Sciatic nerve (tissue), 2 donors: ENCODE measurements at places on chromosomes 6 and 20. TPM values are rescaled to one million over a fixed set of nuclear protein-coding genes. Genes with fewer than 3 reads are reported as not detected.

GRCh38 chr6:135030532-135031178 lies 24.0 kb downstream of the HBS1L start:
- DNase-seq = no peak

Gene ZSWIM1
- total RNA-seq = 8.1 TPM

DNA sequence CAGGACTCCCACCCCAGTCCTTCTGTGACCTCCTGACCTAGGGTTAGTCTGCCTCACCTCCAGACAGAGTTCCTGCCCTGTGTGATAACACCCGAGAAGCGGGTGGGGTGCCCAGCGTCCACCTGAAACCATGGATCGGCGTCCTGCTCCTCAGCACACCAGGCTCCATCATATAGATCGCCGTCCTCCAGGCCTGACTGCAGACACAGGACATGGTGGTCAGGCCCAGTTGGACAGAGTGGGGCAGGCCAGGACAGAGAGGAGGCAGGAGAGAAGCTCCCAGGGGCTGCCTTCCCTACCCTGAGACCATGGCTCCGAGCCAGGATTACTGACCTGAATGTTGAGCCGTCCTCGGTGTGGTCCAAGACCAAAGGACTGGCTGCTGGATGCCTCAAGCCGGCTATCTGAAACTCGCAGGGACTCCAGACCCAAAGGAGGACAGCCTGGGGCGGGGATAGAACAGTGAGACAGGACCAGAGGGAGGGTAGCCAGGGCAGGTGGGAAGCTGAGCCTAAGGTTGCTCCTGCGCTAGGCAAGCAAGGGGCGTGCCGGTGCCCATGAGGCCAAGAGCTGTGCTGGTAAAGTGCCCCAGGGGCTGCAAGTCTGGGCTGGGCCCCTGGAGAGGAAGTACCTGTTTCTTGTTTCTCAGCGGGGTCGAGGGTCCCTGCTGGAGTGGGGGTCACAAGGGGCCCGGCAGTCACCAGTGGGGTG lies 2.2 kb downstream of the CPXM1 start:
- no peak for DNase-seq

DNA sequence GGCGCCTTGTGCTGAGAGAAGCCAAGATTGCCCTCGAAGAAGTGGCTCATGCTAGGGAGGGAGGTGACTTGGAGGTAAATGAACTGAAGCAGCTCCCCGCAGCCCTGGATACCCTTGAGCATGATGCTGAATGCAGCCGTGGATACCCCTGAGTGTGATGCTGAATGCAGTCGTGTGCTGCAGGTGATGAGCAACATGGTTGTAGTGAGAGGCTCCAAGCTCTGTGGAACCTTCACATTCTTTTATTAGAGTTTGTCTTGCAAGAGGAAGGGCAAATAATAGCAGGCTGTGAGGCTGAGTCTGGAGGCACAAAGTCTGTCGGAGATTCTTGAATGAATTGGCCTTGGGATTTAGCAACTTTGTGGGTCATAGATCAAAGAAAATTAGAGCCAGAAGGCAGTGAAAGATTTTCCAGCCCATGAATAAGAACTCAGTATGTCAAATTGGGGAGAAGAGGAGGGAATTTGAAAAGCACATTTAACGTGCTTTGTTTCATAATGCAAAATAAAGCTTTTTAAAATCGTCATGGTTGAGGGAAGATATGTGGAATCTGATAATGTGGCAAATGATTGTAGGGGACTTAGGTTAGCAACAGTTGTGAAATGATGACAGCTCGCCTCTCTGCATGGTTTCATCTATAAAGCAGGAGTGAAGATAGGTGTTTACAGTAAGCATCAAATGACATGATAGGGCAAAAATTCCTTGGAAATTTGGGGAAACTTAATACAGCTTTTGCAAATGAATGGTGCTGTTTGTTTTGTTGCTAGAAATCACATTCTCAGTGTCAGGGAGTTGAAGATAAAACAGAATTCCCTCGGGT lies 120.1 kb upstream of the TIAM2 start:
- DNase-seq = no peak

GRCh38 chr20:23513164-23513563 lies 22.2 kb downstream of the CST8 start:
- no peak for DNase-seq

DNA sequence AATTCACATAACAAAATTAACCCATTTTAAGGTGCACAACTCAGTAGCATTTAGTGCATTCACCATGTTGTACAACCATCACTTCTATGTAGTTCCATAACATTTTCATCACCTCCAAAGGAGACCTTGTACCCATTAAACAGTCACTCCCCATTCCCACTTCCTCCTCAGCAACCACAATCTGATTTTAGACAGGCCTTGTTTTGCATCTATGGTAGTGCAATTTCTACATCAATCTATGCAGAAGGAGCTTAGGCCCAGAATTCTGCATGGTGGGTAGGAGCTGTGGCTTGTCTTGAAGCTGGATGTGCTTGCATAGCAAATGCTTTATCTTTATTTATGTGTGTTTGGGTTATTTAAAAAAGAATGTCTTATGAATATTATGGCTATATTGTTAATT lies 13.5 kb upstream of the HLA-DQA1 start:
- no peak for DNase-seq

GRCh38 chr20:62686869-62687830 lies 21.5 kb upstream of the NTSR1 start:
- DNase-seq = no peak

GRCh38 chr6:90573624-90574023 lies 13.2 kb downstream of the MAP3K7 start:
- no peak for DNase-seq

- no peak for DNase-seq
Observed at GRCh38 chr6:69957985-69958559, 91.7 kb downstream of the COL19A1 start.

- no peak for DNase-seq
Observed at GRCh38 chr6:28947831-28948270, 24.1 kb upstream of the TRIM27 start.

DNA sequence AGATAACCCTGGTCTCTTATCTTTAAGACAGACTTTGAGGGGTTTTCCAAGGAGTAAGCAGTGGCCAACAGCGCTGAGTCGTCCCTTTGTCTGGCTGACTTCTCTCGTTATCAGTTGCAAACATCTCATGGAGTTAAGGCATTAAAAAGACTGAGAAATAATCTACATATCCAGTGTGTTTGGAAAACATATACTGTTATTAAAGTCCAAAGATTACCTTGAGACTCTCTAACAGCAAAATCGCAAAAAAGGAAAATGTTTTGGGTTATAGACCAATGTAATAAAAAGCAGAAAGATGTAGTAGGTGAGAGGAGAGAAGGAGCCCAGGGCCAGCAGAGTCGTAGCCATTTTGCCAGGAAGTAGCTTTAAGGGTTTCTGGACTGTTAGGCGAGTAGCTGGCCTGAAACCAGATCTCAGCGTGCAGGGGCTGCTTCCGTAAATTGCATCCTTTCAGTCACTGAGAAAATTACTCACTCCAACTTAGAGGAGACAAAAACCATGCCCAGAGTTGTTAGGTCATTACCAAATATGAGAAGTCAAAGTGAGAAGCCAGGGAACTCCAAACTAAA lies 24.6 kb downstream of the MYLK4 start:
- no peak for DNase-seq

DNA sequence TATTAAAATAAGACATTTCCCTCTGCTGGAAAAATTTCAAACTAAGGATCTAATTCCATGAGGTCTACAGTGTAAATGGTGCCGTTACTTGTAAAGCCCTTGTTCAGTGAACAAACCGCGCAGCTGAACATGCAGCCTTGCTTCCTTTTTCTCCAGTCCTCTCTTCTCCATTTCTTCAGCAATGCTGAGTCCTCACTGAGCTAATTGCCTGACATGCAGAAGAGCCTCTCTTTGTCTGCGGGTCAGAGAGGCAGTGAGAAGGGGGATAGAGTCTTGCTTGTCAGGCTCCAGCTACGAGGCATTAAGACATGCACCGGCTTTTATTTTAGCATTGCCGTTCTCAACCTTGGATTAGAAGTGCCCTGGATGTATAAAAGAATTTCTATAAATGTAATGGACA lies 25.7 kb downstream of the ZDHHC14 start:
- no peak for DNase-seq

Gene TNF
- 0.40 TPM for total RNA-seq

- no peak for DNase-seq
Observed at GRCh38 chr20:10260316-10260715, 41.7 kb downstream of the SNAP25 start.

Gene GCLC
- total RNA-seq = 34.9 TPM

Gene TRPC4AP
- 50.4 TPM for total RNA-seq

DNA sequence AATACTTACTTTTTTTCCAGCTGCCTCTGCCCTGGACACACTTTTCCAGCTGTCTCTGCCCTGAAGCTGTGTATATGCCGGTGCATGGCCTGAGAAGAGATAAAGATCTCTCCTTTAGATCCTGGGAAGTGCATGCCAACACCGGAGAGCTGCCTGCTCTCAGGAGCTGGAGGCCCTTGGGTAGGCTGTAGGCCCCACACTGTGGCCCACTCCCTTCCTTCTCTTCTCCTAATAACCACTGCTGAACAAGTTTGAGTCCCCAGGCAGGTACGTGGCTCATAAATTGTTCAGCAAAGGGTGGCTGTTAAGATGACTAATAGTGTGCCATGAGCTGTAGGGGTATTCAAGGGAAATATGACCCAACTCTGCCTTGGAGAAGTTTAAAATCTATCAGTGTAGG lies 102.5 kb downstream of the CD24 start:
- no peak for DNase-seq

Gene MCHR2
- not detected for total RNA-seq

GRCh38 chr6:115067690-115068447 lies 725.0 kb upstream of the HS3ST5 start:
- no peak for DNase-seq

Gene TRAPPC3L
- total RNA-seq = 0.22 TPM

DNA sequence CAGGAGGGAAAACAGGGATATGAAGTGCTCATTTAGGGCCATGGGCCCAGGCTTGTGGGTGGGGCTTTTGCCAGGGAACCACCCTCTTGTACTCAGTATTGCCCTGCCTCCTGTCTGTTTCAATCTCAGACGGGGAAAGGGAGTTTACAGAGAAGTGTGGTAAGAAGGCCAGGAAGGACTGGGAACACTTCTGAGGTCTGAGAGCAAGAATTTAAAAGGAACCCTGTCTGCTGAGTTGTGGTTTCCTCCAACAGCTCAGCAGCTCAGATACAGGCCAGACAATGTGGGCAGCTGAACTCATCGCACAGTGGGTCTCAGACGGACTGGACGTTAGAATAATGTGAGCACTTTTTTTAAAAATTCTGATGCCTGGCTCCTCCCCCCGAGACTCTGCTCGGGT lies 354.1 kb upstream of the ARID1B start:
- DNase-seq = no peak

DNA sequence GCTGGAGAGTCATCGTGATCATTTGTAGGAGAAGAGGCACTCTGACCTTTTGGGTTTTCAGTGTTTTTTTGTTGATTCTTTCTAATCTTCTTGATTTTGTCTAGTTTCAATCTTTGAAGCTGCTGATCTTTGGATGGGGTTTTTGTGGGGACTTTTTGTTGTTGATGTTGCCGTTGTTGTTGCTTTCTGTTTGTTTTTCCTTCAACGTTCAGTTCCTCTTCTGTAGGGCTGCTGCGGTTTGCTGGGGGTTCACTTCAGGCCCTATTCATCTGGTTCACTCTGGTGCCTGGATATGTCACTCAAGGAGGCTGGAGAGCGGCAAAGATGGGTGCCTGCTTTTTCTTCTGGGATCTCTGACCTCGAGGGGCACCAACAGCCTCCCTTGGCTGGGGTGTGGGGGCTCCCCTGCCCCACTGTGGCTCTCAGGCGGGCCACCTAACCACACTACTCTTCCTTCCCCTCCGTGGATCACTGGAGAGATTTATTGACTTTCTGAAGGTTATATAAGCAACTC lies 21.5 kb upstream of the TMEM244 start:
- no peak for DNase-seq

DNA sequence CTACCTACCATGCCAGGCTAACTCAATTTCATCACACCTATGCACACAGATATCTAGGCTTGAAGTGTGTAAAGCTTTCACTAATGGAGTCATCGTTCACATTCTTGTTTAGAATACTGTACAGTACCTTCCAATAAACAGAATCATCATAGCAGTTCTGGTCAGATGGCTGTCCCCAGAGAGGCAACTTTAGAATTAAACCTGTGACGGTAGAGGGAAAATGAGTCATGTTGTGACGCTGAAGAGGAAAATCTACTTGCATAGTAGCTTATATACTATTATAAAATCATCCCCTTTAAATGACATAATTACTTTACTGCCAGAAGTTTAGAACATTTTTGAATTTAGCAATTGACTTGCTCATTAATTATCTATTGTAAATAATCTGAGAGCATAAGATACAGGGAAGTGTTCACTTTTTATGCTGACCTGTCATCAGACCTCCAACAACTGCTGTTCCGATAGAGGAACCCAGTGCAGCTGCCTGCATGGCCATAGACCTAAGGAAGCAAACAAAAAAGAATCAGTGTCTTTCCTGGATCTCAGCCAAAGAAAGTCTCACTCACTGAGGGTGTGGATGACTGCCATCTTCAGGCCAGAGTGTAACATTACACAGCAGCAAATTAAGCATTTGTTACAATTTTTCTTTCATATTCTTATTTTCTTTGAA lies 29.8 kb downstream of the RHAG start:
- no peak for DNase-seq

GRCh38 chr6:135438907-135439535 lies 58.5 kb downstream of the AHI1 start:
- DNase-seq = no peak

DNA sequence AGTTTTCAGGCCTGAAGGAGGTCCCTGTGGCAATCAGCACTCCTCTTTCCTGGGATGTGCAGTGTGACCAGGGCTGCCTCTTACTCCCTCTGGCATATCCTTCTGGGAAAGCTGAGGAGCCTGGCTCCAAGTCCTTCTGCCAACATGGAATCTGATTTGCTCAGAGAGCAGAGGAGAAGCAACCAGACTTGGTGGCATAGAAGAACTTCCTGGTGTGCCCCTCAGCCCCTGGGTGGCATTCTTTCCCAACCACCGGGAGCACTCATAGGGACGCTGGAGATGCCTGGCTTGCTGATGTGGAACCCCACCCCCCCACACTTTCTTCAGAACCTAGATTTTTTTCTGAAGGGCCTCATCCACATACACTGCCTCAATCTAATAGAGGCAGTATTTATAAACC lies 107.6 kb upstream of the TRAF3IP2 start:
- DNase-seq = no peak

DNA sequence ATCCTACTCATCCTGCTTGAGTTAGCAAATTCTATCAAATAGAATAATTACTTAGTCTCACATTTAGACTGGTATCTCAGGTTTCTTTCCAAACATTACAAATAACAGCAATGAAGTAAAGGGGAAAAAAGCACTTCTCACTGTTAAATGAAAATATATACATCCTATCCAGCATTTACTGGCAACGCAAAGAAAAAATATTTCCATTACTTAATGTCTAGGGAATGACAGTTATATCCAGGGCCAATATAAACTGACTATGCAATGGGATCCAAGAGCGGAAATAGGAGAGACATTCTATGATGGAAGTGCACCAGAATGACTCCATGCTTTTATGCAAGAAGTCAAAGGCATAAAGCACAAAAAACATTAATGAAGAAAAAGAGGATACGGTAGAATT lies 60.3 kb downstream of the ME1 start:
- no peak for DNase-seq

GRCh38 chr20:61263084-61263695 lies 11.1 kb downstream of the CDH4 start:
- DNase-seq = no peak
